ENCODE measurements at places on chromosomes 12 and 14. TPM values are rescaled to one million over a fixed set of nuclear protein-coding genes. Genes with fewer than 3 reads are reported as not detected.

The MGAT4C gene
- polyA plus RNA-seq: under 0.01 TPM

The INHBC gene
- polyA plus RNA-seq: not detected

The VAMP1 gene
- polyA plus RNA-seq: 4.3 TPM

The CRIP1 gene
- 78.0 TPM for polyA plus RNA-seq

The CFAP73 gene
- polyA plus RNA-seq: 0.73 TPM

The SERPINA12 gene
- polyA plus RNA-seq: not detected

The RAD52 gene
- polyA plus RNA-seq: 11.8 TPM
